Activated CD4-positive, alpha-beta memory T cell treated with anti-CD3 and anti-CD28 coated beads for 36 hours (primary cell): ENCODE measurements at places on chromosomes 2 and 18. TPM values are rescaled to one million over a fixed set of nuclear protein-coding genes. Genes with fewer than 3 reads are reported as not detected.

- no peak for DNase-seq
Measured at GRCh38 chr18:56823986-56824565, 172.9 kb downstream of the WDR7 start.

GRCh38 chr18:46424898-46425297 is 232.1 kb downstream of the LOXHD1 start:
- no peak for DNase-seq

DNA sequence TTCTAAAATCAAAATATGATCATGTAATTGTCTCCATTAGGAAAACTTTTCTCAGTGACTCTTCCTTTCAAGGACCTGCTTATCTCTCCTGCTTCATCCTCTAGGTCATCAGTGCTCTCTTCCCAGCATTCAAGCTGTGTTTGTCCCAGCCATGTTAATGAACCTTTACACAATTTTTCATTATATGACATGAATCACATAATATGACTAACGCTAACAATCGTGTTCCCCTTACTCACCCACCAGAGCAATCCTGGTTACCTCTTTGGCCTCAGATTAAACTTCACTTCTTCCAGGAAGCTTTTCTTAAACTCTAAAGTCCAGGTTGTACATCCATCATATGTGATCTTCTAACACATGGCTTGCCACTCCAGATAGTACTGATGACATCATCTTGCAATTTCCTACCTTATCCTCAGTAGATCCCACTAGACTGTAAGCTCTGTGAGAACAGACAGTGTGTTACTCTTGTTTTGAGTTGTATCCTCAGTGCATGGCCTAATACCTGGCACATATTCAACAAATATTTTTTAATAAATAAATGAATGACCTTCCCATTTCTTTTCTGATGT is 882.9 kb upstream of the ZEB2 start:
- no peak for DNase-seq

DNA sequence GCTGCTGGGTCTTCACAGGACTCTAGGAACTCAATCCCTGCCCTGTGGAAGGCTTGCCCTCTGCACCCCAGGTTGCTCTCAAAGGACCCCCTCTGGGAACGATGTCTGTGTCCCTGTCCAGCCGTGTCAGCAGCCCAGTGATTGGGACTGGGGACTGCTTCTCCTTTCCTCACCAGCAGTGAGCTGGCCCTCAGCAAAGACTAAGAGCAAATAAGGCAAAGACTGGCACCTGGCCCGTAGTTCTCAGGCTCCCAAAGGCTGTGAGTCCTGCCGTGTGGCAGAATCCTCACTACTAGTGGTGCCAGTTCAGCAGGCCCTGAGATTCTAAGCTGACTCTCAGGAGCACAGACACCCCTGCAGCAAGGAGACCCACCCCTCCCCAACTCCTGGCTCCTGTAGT is 47.8 kb downstream of the TMEM163 start:
- DNase-seq = no peak

DNA sequence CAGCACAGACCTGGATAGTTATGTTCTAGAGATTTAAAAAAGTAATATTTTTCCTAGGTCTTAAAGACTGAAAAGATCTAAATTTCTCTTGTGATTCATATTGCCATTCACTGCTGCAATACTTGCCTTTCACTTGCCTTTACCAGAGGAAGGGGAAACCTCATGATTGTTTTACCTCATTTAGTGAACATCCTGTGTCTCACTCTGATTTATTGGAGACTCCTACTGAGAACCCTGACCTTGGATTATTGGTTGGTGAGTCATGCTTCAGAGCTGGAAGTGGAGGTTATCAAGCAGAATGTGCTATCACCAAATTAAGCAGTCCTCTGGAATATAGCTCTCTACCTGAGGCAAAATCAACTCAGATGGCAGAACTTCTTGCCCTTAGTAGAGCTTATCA is 500.5 kb downstream of the TSN start:
- no peak for DNase-seq

DNA sequence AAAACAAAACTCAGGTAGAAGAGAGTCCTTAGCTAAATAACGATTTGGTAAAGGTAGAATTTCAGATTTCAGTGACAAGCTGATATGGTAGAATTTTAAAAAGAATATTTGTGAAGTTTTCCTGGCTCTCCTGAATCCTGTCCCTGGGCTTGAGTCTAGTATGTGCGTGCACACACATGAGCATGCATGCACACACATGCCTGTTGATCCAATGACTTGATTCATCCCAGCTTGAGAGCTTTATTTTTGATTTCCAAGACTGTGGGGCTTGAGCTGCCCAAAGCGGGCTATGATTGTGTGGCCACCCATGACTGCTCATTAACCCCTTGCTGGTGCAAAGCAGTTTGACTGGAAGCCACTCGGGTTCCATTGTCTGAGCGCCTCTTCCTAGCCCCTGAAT is 9.0 kb downstream of the LIPG start:
- no peak for DNase-seq

DNA sequence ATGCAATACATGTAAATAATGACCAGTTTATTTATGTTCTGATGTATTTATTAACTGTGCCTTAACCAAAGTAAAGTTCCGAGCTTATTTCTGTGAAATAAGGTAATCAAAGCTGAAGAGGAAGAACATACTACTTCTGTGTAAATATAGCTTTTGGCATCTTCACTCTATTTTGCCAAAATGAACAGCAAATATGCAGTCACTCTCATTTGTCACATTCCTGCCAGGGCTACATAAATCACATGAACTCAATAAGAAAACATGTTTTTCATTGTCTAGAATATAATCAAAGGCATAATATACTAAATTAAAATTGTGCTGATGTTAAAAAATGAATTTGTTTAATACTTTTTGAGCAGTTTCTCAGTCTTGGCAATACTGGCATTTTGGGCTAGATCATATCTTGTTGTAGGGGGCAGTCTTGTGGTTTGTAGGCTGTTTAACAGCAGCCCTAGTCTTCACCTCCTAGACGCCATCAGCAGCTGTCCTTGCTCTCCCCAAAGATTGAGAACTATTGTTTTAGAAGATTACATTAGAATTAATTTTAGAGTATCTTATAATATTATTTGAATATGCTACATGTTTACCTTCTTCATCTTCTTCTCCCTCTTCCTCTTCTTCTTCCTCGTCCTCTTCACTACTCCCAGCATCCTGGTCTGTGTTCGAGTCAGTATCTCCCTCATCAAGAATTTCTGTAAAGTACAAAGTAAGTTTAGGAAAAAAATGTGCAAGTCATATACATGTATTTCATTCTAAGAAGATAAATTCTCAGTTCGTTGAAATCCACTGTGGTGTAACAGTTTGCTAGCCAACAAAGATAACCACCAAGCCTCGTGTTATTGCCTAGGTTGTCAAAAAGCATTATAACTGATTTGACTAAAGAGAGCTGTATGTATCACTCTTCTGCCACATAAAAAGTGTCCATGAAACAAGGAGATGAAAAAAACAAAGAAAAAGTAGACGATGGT is 41.5 kb downstream of the CWC22 start:
- DNase-seq = no peak

Gene GNLY
- total RNA-seq = 21.5 TPM

DNA sequence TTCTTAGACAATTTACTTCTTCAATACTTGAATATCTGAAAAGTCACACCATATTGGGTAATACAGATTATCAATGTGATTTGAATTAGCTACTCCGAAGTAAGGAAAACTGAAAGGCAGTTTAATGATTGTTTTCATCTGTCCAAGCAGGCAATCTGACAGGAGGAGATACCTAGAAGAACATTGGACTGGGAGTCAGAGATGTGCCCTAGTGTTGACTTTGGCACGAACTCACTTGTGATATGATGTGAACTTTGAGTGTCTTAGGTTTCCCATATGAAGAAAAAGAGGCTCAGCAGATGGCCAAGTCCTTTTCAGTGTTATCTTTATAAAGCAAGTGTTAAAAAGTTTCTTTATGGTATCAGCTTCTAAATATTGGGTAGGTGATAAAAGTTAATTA is 287.1 kb downstream of the MTX2 start:
- DNase-seq = no peak

- DNase-seq = peak; percentile 74
Measured at GRCh38 chr2:241842620-241843211, 16.0 kb downstream of the PDCD1 start.

DNA sequence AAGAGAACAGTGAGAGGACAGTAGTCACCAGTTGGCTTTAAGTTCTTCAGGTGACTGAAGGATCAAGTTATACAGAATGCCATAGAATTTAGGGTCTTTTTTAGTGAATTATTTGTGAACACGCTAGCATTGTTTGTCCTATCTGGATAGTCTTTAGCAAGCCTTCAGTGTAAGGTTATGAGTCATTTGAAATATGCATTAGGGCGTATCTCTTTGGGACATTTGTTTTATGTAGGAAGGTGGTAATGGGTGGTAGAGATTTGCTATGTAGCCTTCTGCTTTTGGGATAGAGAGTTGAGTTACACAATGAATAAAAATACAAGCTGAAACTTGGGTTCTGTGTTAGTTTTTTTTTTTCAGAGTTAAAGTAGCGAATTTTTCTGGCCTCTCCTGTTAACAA is 13.0 kb downstream of the ACTR2 start:
- no peak for DNase-seq

Gene ALK
- total RNA-seq = not detected

Gene CPO
- not detected for total RNA-seq

DNA sequence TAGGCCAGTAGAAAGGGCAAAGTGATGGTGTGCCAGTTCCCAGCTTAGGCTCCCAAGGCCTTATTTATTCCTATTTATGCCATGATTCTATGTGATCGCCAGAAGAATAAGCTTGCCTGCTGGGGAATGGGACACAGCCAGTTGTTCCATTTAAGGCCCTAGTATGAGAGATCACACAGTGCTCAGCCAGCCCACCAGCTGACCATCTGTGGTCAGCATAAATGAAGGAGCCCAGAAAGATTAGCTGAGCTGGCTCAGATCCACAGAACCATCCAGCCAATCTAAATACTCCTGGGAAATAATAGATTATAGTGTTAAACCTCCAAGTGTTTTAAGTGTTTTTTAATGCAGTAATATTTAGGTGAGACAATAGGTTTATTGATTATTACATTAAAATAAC is 12.6 kb upstream of the L3MBTL4 start:
- no peak for DNase-seq

Gene CEP68
- 6.6 TPM for total RNA-seq

DNA sequence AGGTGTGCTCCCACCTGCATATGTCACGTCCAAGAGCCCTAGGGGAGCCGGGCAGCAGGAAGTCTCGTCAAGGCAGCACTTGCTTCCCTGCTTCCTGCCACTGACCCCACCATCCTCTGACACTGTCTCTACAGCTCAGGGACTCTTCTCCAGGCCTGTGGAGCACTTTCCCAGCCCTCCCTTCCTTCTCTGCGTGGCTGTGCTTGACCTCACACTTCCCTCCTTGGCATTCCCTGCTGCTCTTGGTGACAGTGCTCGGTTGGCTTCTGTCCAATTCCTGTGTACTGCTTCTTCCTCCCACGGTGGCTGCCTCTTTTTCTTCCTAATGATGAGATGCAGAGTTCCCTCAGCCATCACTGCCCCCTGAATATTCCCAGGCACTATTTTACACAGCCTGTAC is 2.8 kb downstream of the CIDEA start:
- no peak for DNase-seq

Gene RAB27B
- total RNA-seq = 0.31 TPM

Gene COL3A1
- total RNA-seq = not detected

- no peak for DNase-seq
Measured at GRCh38 chr2:227183657-227184367, 19.4 kb downstream of the COL4A3 start.

Gene WIPF1
- 183 TPM for total RNA-seq

- no peak for DNase-seq
Measured at GRCh38 chr2:234355021-234355720, 141.7 kb downstream of the ARL4C start.

- DNase-seq = no peak
Measured at GRCh38 chr2:150207979-150208378, 279.5 kb downstream of the RND3 start.

DNA sequence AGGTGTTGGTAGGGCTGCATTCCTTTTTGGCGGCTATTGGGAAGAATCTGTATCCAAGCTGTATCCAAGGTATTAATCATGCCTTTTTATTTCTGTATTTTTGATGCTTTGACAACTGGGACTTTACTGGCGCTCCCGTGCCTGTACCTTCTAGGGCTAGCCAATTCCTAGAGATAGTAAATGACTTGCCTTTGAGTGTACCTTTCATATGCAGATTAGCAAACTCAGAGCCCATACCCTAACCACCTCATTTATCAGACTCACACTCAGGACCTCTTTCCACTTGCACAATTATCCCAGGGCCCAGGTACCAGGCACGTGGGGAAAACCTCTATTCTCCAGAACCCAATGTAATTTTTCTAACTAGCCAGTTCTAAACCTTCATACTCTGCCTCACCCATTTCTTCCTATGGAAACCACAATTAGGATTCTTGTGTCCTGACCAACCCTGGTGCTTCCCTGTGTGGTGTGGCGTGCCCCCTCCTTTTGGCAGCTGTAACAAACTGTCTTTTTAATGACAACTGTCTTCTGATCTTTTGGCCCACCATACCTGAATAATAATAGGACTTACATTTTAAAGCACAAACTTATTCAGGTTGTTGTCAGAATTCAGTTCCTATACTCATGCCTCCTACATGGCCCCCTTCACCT is 65.8 kb upstream of the PNPT1 start:
- no peak for DNase-seq

DNA sequence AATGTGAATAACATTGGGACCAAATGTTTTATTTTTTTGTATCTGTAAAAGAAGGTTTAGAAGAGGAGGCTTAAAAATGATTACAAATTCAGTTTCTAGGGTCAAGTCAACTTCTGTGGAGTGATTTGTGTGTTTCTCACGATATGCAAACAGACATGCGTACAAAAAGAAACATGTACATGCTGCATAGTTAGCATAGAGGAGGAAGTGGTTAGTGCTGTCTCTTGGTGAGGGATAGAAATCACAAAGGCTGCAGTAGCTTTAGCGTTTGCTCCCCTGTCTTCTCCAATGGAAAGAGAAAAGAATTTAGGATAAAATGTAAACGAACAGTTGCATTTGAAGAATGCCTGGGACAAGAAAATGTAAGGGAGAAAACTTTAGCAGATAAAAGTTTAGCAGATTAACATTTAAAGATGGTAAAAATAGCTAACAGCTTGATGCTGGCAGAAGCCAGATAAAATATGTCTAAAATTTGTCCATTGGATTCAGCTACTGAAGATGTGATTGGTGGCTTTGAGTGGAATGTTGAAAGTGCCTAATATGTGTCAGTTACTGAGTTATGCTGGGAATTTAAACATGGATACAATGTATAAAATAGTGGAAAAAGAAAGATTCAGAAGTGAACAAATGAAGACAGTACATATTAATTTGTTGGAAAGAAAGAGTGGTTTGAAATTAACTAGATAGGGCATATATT is 44.9 kb downstream of the MALT1 start:
- DNase-seq = no peak

Gene ACMSD
- total RNA-seq = not detected

DNA sequence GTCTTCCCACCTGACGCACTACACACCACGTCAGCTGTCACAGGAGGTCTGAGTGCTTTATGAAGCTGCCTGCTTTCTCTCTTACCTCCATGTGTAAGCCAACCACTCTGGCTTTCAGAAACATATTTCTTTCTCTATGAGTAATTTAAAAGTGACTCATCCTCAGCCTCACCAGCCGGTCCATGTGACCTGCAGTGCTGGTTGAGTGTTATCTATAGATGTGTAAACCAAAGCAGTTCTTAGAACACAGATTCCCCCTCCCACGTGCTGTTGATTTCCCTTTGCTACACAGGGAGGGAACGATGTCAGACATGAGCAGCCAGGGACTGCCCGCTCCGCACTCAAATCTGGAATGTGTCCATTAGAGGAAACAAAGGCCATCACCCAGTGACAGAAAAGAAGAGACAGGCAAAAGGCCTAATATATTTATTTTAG is 157.8 kb downstream of the BCL2 start:
- peak; percentile 90 for DNase-seq
